Ovary (tissue), 10 donors: ENCODE measurements at places on chromosomes 2 and 18.

GRCh38 chr18:9135081-9135911 lies 1.3 kb upstream of the ANKRD12 start:
- H3K27me3 ChIP-seq = no peaks in the 10 kb centered on the region
- peak overlapping the region; percentile 99 for H3K27ac ChIP-seq
- H3K4me1 ChIP-seq = no peaks in the 10 kb centered on the region
- H3K36me3 ChIP-seq = no peaks in the 10 kb centered on the region

DNA sequence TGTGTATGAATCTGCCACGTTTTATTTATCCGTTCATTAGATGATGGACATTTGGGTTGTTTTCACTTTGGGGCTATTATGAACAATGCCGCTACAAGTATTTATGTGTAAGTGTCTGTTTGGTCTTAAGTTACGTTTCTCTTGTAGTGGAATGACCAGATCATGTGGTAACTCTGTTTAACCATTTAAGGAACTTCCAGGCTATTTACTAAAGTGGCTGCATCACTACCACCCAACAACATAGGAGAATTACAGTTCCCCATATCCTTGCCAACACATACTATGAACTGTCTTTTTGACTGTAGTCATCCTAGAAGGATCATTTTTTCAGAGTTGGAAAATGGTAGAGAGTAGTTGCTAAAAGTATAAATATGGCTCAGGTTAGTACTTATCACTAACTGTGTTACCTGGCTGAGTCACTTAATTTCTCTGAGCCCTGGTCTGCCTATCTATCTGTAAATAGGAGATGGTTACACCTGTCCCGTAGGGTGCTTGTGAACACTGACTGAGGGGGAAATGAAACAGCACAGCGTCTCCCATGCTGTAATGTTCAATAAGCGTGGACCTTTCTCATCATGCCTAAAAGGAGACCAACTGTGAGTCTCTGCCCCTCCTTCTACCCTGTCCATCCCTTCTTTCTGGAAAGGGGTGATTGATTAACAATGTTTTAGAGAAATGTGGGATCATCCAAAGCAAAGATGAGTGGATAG lies 103.1 kb downstream of the SH3RF3 start:
- H3K27me3 ChIP-seq = no peaks in the 10 kb centered on the region
- no peak for DNase-seq
- H3K36me3 ChIP-seq = no peaks in the 10 kb centered on the region
- no peak overlapping the region for H3K27ac ChIP-seq
- no peak overlapping the region for H3K4me3 ChIP-seq

DNA sequence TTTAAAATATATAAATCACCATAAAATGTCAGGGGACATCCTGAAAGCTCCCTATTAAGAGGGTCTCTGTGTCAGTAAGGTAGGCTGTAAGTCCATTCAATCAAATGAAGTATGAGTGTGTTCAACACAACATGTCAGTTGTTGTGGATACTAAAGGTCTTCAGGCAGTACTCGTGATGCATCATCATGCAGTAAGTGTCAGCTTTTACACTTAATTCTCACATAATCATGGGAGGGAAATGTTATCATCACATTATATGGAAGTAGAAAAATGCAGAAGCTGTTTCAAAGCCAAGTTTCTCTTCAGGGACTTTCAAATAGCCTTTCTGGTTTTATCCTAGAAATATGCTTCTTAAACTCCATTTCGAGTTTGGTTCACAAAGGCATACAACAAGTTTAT lies 477.1 kb upstream of the ID2 start:
- H3K4me3 ChIP-seq = no peak overlapping the region
- no peak for DNase-seq
- no peaks in the 10 kb centered on the region for H3K4me1 ChIP-seq
- no peak overlapping the region for H3K27ac ChIP-seq
- H3K36me3 ChIP-seq = no peaks in the 10 kb centered on the region
- no peaks in the 10 kb centered on the region for H3K27me3 ChIP-seq

DNA sequence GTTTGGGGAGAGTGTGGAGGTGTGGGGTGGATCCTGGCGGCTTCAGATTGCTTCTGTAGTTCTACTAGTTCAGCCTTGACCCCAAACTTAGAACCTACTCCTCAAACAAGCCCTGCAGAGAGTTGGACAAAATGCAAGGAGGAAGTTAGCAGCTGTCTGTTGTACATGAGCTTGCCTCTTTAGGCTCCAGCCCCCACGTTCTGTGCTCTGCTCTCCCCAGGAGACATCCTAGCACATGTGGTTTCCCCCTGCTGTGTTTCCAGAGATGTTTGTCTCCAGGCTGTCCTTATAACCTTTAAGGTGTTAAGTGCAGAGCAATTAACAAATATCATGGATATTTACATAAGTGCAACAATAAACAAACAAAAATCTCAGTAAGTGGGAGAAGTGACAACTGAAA lies 111.1 kb downstream of the ACOXL start:
- no peak overlapping the region for H3K27ac ChIP-seq
- no peaks in the 10 kb centered on the region for H3K27me3 ChIP-seq
- H3K4me1 ChIP-seq = no peaks in the 10 kb centered on the region

- H3K27me3 ChIP-seq = no peaks in the 10 kb centered on the region
- H3K4me1 ChIP-seq = peaks cover 1% of the 10 kb centered on the region
- peak overlapping the region; percentile 56 for H3K4me3 ChIP-seq
- H3K36me3 ChIP-seq = no peaks in the 10 kb centered on the region
- H3K27ac ChIP-seq = no peak overlapping the region
Observed at GRCh38 chr2:189177251-189177840, 2.2 kb downstream of the COL5A2 start.

DNA sequence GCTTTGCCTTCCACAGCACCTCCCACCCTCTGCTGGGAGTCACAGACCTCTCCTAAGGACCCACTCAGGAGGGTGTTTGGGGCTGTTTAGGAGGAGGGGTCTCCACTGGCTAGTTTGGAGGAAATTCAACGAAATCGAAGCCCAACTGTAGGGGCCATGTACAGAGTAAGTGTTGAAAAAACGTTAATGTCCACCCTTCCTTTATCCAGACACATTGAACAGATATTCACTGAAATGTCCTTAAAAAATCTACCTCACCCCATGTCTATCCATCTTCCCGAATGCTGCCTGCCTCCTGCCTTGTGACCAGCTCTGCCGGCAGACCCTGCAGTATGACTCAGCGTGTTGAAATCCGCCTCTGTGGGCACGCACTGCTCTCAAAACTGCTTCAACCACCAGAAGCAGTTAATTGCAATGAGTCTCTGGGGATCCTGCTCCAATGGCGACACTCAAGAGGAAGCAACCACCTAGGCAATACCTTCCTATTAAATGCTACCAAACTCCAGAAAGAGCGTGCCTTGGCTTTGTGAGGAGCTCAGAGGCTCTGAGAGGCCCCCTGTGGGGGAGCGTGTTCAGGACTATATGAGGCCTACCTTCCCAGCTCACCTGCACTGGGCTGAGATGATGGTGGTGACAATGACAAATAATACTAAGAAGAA lies 61.4 kb upstream of the RTN4 start:
- peaks cover 12% of the 10 kb centered on the region for H3K4me1 ChIP-seq

GRCh38 chr18:48194591-48195181 lies 214.5 kb downstream of the ZBTB7C start:
- H3K27me3 ChIP-seq = no peaks in the 10 kb centered on the region
- no peak for DNase-seq
- peak overlapping the region; percentile 47 for H3K27ac ChIP-seq
- H3K4me1 ChIP-seq = peaks cover 15% of the 10 kb centered on the region
